Stimulated activated CD4-positive, alpha-beta T cell treated with anti-CD3 and anti-CD28 coated beads, TNF-alpha, amount 100 ng/mL, for 48 hours (primary cell): ENCODE measurements at places on chromosomes 7 and 10.

DNA sequence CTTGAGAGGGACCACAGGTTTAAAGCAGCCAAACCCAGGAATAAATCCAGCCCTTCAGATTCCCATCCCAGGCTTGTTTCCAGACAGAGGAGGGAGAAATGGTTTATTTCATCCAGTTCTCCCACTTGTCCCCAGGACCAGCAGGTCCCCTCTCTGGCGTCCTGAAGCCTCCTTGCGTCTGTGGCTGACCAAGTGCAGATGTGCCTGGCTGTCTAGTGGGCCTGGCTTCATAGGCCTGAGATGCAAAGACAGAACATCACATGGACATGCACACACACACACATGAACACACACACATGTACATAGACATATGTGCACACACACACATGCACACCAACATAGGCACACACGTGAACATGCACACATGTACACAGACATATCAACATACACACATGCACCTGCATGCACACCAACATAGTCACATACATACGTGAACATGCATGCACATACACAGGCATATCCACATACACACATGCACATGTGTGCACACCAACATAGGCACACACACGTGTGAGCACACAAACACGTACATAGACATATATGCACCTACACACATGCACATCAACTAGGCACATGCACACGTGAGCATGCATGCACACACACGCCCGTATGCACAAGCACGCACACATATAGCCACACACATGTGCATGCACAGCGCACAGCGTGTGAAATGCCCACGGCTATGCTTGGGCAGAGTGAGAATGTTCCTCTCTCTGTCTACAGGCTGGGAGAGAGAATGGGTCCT is 10.7 kb downstream of the FOXL3 start:
- no peak for DNase-seq

DNA sequence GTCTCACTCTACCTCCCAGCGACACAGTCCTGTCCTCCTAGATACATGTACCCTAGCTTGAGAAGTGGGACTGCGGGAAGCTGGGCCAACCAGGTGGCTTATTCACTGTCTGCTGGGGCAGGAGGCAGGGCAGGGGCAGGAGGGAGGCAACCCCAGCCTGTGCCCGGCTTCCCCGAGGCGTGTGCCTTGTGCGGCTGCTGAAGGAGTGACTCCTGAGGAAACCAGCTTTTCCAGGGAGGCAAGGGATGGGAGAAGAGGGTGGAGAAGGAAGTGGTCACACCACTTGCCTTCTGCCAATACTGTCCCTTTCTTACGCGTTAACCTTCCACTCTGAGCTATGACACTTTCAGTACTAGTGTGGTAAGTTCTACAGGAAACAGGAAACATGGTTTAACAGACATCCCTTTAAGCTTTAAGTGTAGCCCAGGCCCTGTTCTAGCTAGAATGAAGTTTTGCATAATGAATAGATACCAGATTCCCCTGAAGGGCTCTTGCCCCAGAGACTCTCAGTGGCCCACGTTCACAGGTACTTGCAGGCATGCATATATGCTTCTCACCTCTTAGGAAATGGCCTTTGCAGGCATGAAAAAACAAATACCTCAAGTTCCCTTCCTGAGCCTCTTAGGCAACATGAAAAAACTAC is 40.6 kb downstream of the SYPL1 start:
- DNase-seq, result no peak

DNA sequence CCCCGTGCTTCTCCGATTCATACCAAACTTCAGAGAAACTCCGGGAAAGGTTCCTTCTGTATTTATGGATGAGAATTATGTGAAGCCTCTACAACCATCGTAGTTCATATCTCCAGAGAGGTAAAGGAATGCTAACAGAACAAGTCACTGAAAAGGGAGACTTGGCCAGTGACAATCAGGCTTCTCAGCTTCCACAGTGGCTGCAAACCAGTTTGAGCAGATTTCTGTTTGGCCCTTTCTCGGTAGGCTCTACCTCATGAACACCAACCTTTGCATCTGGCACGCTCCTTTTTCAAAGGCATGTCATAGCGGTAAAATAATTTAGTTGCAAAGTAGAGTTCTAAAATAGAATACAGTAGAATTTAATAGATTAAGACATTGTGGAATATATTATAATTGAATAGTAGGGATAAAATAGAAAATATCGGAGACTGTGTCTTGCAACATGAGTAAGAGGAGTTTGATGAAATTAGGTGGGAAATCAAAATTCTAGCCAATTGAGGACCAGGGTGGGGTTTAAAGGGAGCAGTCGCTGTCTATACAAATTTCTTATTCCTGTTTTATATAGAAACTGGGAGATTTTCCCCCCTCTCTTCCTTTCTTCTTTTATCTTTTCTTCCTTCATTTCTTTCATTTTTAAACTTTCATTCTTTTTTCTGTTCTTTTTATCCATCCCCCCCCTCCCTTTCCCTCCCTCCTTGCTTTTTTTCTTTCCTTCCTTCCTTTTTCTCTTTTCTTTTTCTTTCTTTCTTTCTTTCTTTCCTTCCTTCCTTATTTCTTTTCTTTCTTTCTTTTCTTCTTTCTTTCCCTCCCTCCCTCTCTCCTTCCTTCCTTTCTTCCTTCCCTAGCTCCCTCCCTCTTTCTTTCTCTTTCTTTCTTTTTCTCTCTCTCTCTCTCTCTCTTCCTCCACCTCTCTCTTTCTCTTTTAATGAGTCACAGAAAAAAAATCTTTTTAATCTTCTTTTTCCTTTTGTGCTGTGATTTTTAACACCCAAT is 161.5 kb upstream of the KLF6 start:
- no peak for DNase-seq

GRCh38 chr7:155477476-155477875 is 19.5 kb downstream of the EN2 start:
- no peak for DNase-seq

- no peak for DNase-seq
Measured at GRCh38 chr10:120760253-120760652, 90.9 kb upstream of the WDR11 start.

DNA sequence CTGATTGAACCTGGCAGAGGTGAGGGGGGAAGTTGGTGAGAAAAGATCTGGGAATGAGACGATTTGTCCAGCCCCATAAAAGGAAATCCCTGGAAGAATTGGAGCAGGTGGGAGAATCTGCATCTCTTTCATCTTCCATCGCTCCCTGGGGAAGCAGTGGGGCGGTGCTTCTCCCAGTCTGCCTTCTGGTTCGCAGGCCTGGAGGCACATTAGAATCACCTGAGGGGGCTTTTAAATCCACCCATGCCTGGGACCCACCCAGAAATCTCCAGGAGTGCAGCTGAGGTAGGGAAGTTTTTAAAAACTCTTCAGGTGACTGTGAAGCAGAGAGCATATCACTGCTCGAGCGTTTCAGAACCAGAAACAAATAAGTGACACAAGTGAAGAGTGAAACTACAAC is 26.7 kb upstream of the SYPL1 start:
- no peak for DNase-seq

DNA sequence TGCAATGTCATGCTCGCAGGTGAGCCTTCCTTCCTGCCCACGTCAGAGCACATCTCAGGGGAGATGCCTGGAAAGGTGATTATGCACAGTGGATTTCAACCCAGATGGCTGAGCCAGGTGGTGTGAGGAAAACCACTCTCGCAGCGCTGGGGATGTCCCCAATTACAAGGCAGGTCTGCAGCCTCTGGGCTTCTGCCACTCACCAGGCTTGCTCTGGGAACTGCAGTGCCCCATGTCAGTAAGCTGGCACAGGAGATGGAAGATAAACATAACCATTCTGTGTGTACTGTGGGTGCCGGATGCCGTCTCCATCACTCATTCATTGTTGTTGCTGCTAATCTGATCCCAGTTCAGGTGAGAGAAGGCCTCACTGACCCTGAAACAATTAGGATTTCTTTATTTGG is 222.9 kb upstream of the PITRM1 start:
- DNase-seq, result no peak

DNA sequence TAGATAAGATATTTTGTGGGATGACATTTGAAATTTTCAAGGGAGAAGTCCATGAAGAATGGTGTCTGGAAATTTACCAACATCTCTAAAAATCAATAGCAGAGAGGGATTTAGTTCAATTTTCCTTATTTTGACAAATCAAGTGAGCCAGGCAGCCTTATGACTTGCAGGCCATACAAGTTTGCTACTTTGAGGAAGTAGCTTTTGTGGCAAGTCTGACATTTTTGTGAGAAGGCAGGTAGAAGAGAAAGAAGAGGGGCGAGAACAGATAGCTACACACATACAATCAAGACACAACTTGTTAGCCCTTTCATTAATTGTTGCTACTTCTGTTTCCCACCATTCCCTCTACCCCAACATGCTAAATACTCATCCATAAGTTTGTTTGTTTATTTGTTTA is 74.5 kb upstream of the OIT3 start:
- DNase-seq, result no peak

DNA sequence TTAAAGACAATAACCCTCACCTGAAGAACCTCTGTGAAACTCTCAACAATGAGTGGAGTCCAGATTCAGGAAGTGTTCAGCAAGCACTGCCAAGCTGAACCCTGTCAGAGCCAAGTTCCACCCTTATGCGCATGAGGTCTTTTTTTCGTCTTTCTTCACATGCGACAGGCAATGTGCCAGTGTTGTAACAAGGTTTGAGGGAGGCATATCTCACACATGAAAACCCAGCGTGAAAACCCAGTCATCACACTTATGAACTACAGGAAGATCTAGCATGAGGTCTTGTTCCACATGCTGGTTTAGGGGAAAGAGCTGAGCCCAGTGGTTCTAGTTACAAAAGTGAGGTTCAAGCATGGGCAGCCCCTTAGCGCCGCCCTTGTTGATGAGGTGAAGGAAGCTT is 49.7 kb downstream of the RABGEF1 start:
- no peak for DNase-seq

GRCh38 chr7:27535795-27536194 is 126.9 kb downstream of the HIBADH start:
- DNase-seq, result no peak

DNA sequence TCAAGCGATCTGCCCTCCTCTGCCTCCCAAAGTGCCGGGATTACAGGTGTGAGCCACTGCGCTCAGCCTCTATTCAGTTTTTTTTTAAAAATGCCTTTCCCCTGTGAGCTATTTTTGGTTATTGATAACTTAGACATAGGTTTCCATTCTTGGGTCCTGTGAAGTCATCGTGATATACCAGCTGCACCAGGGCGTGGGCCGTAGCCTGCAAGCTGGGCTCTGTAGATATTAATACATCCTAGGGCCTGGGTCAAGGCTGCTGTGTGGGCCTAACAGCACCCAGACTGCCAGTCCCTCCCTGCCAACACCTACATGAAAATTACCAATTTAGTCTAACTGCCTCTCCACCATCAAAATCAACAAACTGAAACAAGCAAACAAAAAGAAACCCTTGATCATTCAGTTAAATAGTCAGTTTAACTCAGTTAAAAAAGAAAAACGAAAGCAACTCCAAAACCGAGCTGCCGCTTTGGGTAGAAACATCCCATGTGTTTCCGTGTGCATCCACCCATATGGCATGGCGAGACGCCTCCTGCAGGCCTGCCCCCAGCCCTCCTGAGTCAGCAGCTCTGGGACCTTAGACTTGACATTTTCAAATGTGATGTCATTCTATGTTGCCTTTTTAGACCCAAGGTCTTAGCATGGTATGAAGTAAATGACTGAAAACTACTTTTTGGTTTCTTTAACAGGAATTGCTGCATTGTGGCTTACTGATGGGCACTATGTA is 330.2 kb downstream of the GLRX3 start:
- DNase-seq, result no peak

- DNase-seq, result no peak
Measured at GRCh38 chr7:158108646-158109293, 478.9 kb downstream of the PTPRN2 start.

DNA sequence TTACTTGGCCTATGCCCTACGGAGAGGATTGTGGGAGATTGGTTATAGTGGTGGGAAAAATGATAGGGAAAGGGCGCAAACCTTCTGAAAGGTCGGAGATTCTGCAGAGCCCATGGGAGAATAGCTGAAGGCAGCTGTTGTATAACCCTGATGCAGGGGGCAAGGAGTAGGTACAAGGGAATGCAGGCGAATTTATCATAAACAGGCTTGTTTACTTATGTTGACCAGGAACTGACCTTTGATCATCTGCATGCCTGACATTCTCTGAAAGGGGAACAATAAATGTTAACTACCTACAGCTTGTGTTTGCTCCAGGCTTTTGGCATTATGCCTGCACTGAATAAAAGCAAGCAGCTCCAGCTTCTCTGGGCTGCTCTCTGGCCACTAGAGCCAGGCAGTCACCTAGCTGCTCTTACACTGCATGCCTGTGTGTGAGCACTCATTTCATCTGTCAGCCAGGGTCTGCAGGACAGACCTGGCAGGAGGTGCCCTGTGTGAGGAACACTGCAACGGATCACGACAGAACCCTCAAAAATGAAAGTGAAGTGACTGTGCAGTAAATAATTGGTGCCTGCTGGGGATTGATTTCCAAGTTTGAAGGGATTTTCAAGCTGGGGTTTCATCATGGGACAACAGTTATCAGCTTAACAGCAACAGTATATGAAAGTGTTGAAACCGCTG is 31.1 kb upstream of the ABCA13 start:
- DNase-seq, result no peak

DNA sequence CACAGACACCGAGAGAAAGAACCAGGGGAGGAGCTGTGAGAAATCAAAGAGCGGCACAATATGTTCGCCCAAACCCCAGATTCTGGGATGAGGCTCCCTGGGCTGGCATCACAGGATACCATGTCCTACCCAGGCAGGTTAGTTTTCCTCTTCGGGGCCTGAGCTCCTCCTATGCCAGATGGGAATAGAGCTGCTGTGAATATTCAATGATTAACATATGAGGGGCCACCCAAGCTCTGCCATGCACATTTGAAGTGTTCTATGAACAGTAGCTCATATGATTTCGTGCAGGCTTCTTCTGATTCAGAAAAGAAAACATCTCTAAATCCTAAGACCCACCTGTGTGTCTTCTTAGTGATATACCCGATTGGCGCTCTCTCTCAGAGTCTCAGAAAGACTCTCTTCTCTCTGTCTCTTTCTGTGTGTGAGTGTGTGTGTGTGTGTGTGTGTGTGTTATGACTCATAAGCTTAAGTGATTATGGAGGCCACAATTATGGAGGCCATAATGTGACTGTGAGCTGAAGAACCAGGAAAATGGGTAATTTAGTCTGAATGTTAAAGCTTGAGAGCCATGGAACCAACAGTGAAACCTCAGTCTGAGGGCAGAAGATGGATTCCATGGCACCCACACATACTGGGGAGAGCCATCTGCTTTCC is 220.5 kb downstream of the KLF6 start:
- DNase-seq, result no peak

DNA sequence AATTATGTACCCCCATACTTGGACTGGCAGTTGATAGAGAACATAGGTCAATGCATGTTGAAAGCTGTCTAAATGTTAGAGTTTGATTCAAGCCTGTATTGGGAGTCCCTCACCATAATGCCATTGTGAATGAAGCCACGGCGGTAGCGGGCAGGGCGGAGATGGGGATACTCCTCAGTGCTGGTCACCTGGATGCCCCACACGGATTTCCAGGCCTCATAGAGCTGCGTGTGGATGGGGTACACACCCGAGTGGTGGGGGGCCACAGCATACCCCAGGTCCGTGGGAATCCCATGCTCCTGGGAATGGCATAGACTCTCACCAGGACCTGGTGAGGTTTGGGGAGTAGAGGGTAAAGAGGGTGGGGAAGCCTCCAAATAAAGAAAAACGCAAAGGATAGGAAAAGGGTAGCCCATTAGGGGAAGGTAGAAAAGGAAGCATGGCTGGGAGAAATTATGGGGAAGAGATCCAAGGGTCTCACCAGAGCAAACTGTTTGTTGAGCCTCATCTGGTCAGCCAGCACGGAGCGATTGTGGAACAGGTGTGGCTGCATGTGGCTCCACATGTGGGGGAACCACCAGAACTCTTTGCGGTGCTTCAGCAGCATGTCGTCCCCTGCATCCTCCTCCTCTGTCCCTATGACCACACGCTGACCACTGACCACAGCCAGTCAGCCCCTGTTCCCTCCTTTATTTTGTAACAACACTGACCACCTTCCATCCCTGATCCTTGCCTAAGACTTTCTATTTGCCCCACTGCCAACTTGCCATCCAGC is 5.0 kb downstream of the NDST2 start:
- no peak for DNase-seq
